NCI-H2171 treated with DMSO at 0.1 percent for 48 hours (cell line): ENCODE measurements at places on chromosomes 16 and 17.

DNA sequence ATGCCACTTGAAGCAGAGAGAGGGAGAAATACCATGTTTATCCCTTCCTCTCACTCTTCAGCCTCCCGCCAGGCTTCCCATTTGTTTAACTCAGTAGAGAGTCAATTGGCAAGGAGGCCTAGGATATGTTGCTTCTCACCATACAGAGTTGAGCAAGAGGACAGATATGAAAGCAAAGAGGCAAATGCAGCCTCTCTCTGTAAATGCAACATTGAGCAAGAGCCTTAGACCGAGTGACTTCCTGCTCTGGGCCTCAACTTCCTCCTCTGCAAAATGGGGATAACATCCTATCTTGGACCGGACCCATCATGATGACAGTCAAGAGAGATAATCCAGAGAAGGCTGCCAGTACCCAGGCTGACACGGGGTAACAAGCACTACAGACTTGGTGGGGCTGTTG is 36.8 kb downstream of the SOCS1 start:
- DNase-seq, result no peak

DNA sequence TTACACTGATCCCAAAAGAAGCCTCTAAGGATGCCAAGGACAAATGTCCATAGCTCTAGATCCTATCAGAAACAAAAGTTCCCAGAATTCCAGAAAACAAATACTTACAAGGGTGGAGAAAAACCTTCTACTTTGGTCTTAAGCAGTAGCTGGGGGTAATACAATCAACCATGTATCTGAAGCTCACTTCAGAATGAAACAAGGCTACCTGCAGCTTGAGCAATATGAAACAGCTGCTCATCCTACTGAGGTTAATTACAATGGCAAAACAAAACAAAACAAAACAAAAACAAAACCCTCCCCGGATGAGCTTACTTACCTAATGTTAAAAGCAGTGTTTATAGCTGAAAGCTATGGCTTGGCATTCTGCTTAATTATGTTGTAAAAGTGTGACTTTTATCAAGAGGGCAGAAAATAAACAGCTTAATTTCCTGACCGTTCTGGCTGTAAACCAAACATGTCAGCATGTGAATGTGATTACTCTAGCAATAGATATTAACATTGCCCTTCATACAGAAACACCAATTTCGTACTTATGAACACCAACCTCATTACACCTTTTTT is 10.5 kb downstream of the PDZD9 start:
- DNase-seq, result peak; percentile 6

- DNase-seq, result no peak
Measured at GRCh38 chr17:427327-427726, 74.7 kb upstream of the RPH3AL start.

GRCh38 chr16:85528528-85529387 is 84.4 kb upstream of the GSE1 start:
- no peak for DNase-seq

- DNase-seq, result peak; percentile 72
Measured at GRCh38 chr16:85637808-85638647, 24.9 kb downstream of the GSE1 start.

DNA sequence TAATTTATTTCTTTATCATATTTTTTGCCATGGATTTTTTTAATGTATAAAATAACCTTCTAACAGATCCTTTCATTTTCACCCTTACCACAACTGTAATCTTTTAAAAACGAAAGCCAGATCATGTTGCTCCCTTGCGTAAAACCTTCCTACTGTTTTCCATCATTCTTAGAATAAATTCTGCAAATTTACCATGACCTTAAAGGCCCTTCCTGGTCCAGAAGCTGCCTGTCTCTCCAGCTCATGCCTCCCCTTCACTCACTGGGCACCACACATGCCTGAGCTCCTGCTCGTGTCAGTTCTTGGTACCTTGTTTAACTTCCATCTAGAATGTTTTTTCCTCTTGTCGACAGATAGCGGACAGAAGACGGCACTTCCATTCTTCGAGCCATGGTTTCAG is 245.0 kb upstream of the CDH5 start:
- DNase-seq, result no peak

GRCh38 chr17:73625991-73626673 is 18.1 kb downstream of the SDK2 start:
- no peak for DNase-seq

DNA sequence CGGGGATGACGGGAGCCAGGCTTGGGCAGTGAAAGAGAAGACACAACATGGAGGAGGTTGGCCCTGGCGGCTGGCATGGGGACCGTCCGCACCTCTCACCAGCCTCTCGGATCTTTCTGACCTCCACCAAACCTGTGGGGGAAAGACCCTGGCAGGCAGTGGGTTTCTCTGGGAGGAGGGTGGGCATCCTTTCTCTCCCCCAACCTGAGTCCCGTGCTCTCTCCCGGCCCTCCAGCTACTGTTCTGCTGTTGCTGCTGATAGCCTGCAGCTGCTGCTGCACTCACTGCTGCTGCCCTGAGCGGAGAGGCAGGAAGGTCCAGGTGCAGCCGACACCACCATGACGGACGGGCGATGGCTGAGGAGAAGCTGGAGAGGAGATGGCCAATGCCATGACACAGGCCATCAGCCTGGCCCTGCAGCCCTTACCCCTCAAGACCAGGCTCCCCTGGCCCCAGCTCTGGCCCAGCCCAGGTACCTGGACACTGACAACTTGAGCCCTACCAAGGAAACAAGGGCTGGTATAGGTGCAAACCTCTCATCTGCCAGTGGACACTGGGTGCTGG is 7.4 kb downstream of the SMIM5 start:
- no peak for DNase-seq

DNA sequence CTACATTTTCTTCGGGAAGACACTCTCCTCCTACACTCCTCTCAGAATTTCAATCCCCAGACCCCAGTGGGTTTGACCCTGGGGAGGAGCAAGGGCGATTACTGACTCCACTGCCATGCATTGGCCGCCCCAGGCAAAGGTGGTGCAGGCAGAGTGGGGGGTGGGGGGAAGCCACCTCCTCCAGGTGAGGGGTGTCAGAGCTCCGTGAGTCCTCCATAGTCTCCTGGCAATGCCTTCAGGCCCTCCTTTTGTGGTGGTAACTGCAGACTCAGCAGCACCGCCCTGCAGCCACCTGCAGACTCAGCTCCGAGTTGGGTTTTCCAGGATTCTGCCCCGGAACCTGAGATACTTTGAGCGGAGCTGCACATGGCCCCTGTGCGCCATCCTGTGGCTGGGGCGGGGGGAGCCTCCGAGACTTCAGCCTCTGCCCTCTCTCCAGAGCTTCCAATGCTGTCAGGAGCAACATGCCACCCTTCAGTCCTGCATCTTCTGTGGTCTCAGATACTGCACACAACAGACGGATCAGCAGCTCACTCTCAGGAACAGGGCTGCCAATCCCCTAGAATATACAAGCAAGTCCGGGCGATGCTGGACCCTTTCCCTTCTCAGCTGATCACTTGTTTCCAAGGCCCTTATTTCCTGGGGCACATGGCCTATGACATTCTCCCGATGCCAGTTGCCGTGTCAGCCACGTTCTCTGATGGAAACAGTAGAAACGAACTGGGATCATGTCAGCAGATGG is 2.4 kb upstream of the SLC47A2 start:
- DNase-seq, result no peak

- DNase-seq, result no peak
Measured at GRCh38 chr16:66374176-66374575, 7.7 kb downstream of the CDH5 start.

GRCh38 chr17:80861892-80862291 is 129.7 kb upstream of the CHMP6 start:
- peak; percentile 69 for DNase-seq

DNA sequence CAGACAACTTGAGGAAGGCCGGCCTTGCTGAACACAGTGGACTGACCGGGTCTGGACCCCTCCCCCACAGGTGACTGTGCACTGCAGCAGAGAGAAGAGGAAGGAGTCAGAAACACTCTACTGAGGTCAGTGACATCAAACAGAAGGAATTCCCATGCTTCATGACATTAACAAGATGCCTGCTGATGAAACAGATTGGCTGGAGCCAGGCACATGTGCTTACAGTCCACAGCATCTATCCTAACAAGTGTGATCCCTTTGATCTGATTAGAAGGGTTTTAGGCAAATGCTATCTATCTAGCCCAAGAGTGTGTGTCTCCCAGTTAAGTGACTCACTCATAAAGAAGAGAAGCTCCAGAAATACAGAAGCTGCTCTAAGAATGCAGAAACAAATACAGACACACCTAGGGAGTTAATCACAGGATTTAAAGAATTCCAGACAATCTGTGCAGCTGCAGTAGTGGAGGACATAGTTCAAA is 90.2 kb downstream of the SYCE1L start:
- no peak for DNase-seq

- DNase-seq, result peak; percentile 52
Measured at GRCh38 chr17:56653877-56654276, 60.4 kb downstream of the NOG start.

DNA sequence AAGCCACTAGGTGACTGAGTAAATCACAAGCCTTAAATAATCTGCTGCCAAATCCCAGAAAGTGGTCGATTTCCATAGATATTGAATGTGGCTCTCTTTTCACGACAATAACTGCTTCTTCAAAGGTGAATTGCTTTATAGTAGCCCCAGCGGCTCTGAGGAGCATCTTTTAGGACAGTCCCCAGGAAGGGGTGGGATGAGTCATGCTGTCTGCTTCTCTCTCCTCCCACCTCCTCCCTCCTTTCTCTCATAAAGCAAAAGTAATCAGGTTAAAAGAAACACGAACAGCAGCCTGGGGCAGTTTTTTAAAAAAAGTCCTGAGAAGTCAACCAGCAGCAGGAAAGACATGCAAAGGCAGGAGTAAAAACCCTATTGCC is 1.8 kb downstream of the KIAA0513 start:
- DNase-seq, result peak; percentile 29

GRCh38 chr16:29290631-29291247 is 115.8 kb downstream of the NPIPB11 start:
- DNase-seq, result no peak

DNA sequence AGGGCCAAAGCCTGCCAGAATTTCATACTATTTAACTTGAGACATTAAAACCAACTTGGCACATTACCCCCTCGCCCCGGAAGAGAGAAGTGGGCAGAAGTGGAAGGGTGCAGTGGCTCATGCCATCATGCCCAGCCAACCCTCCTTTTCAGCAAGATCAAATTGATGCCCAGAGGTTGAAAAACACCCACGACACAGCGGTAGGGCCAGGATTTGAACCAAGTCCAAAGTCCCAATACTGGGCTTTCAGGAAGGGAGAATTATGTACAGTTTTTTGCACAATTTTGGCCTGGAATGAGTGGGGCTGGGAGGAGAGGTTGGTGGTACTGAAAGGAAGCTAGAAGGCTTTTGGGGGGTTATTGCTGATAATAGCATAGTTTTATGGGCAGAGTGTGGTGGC is 11.0 kb downstream of the PDP2 start:
- no peak for DNase-seq

- DNase-seq, result no peak
Measured at GRCh38 chr16:65540901-65541300, 419.0 kb upstream of the CDH11 start.

DNA sequence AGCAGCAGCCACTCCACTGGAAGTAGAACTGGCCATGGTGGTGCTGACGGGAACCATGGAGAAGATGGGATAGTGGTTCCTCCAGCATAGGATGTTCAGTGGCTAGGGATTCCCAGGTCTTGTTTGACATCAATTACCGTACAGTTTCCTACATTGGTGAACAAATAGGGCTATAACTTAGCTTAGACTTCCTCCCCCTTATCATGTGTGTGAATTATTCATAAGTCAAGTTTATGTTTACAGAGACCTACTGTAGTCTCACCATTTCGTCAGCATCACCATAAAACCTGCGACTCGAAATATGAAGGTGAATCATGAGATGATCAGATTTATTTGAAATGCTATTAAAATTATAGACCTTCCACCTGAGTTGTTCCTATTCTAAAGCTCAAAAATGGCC is 1.2 kb downstream of the KRTAP2-3 start:
- no peak for DNase-seq

DNA sequence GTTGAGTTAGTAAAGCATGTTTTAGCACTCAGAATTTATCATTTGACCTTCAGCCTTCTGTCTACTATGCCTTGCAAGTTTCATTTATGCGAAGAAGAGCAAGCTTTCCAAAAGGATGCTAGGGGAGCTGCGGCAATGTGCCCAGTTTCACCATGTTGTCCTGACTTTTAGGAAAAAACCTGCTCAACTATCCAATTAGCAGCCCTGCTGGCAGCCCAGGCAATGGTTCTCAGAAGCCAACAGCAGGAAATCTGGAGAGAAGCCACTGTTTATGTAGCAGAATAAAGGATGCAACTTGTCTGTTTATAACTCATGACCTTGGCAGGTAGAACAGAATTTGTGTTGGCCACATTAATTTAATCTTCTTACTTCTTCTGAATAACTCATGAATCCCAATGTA is 230.8 kb downstream of the ABCC12 start:
- no peak for DNase-seq

DNA sequence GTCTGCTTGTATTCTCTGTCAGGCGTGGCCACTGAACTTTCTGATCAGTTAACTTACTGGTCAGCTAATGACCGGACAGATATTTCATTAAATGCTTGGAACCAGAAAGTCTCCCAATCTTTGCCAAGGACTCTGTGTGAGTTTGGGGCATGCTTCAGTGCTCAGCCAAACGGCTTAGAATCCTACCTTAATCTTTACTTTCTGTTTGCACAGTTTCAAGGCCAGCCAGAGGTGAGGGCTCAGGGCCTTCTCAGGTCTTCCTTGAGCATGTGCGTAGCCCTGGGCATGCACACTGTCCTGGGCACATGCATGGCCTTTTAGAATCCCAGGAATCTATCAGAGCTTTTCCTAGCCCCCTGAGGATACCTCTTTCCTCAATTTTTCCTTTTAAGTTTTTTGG is 230.1 kb downstream of the RAB11FIP4 start:
- DNase-seq, result no peak

DNA sequence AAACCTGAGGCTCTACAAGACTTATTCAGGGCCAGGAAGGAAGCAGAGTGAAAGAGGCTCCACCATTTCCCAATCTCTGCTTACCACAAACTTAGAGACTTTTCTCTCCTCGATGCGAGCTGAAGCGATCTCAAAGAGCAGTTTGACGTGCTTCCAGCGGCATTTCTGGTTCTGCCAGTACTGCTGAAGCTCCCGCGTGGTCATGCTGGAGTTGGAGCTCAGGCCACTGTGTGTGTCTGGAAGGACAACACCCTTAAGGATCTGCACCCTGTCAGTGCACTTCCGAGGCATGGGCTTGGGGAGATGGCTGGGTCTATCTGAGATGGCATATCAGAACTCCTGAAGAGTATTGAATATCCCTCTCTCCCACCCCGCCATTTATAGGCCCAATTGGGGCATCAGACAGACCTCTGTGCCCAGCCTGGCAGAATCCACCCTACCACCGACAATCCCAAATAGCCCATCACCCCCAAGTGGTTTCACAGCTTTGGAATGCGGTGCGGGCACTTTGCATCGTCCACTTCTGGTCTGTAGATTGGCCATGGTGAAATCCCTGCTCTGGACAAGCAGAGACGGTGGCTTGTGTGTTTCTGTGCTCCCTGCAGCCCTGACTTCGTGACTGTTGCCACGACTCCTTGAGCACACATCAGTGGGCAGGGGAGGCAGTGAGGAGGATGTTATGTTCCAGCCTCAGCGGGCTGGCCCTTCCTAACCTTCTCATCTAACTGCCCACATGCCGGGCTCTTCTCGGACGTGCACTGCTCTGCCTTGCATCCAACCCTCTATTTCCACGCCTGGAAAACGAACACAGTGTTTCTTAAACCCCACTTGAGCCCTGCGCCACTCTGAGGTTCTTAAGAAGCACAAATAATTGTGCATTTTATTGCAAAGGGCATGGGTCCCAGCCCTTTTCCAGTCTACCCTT is 5.2 kb downstream of the SNX20 start:
- DNase-seq, result no peak

GRCh38 chr17:59680314-59680713 is 26.9 kb downstream of the PTRH2 start:
- DNase-seq, result no peak
